Activated CD8-positive, alpha-beta memory T cell treated with anti-CD3 and anti-CD28 coated beads, Interleukin-2, amount 10 ng/mL, durations not matched to agents 7 days and 5 days (primary cell): ENCODE measurements at places on chromosomes 13 and 19. TPM values are rescaled to one million over a fixed set of nuclear protein-coding genes. Genes with fewer than 3 reads are reported as not detected.

Gene SHC2
- total RNA-seq, result not detected

Gene PTPRS
- 0.32 TPM for total RNA-seq

Gene ZNF700
- total RNA-seq, result 16.9 TPM

Gene USPL1
- total RNA-seq, result 23.4 TPM

Gene FBXO27
- 0.19 TPM for total RNA-seq

Gene CHAF1A
- 118 TPM for total RNA-seq

Gene SERPINE3
- total RNA-seq, result not detected

Gene HNRNPA1L2
- 7.4 TPM for total RNA-seq

Gene DHDH
- total RNA-seq, result 0.96 TPM

Gene ACP7
- total RNA-seq, result not detected

Gene NAT14
- total RNA-seq, result 23.2 TPM

Gene GIPC3
- total RNA-seq, result 0.15 TPM

Gene SLC7A9
- total RNA-seq, result not detected

Gene FGF22
- total RNA-seq, result not detected
